ENCODE measurements at places on chromosomes 5 and 9. TPM values are rescaled to one million over a fixed set of nuclear protein-coding genes. Genes with fewer than 3 reads are reported as not detected.

DNA sequence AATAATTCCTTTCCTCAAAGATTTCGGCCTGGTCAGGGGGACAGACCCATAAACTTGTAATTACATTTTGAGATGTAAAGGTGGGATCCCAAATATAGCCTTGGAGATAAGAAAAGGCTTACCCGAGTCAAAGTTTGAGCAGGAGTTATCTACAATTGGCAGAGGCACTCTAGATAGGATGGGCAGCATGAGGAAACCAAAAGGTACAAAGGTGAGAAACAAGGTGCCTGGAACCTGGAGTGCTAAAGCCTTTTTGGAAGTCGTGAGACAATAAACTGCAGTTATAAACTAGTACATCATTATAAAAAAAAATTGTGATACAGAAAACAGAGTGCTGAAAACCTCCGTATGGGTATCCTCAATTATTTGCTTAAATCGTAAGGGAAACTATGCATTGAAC is 212.4 kb downstream of the EFNA5 start:
- no peak overlapping the region for H3K27ac ChIP-seq
- peaks cover 8% of the 10 kb centered on the region for H3K4me1 ChIP-seq
- no peaks in the 10 kb centered on the region for H3K36me3 ChIP-seq
- DNase-seq = no peak

- H3K27me3 ChIP-seq = no peaks in the 10 kb centered on the region
- H3K27ac ChIP-seq = no peak overlapping the region
- H3K4me3 ChIP-seq = no peak overlapping the region
Measured at GRCh38 chr9:13378154-13378553, 98.7 kb upstream of the MPDZ start.

GRCh38 chr9:115146581-115147021 is 28.6 kb upstream of the TNC start:
- no peak overlapping the region for H3K4me3 ChIP-seq
- H3K27ac ChIP-seq = peak overlapping the region; percentile 93
- no peaks in the 10 kb centered on the region for H3K27me3 ChIP-seq
- peak; percentile 96 for DNase-seq
- H3K4me1 ChIP-seq = peaks cover 27% of the 10 kb centered on the region
- no peaks in the 10 kb centered on the region for H3K36me3 ChIP-seq

DNA sequence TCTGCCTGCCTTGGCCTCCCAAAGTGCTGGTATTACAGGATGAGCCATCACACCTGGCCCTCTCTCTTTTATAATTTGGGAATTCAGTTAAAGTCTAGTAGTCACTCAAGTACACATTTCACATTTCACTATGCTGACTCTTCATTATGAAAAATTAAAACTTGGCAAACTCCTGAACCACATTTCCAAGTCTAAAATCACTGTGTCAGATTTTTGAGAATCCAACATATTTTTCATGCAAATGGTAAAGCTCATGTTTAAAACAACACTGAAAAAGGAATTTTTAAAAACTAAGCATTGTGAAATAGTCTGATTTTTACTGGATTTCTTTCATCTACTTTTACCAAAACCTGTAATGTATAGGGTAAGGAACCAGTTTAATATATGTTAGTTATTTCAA is 92.3 kb downstream of the SVEP1 start:
- no peak overlapping the region for H3K27ac ChIP-seq
- H3K4me3 ChIP-seq = no peak overlapping the region
- H3K36me3 ChIP-seq = peaks cover 26% of the 10 kb centered on the region

ASPN gene
- under 0.01 TPM for total RNA-seq

DNA sequence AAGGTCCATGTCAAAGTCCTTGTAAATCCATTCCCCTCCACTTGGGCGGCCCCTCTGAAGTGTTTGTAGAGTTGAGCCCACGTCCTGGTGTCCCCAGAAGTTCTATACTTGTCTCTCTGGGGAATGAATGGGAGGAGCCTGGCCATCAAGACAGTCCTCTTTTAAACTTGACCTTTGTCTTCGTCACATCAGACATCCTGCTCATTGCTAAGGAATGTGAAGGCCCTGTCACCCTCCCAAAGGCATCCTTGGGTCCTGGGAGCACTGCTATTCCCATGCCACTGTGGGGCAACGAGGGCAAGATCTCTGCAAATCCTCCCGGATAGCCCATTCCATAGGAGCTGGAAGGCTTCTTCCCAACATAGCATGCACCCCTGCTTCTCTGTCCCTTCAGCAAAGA is 235.5 kb downstream of the SLIT3 start:
- no peaks in the 10 kb centered on the region for H3K27me3 ChIP-seq
- H3K36me3 ChIP-seq = no peaks in the 10 kb centered on the region
- no peak overlapping the region for H3K27ac ChIP-seq
- H3K4me3 ChIP-seq = no peak overlapping the region
- no peak for DNase-seq

GPR150 gene
- total RNA-seq = under 0.01 TPM

GRCh38 chr5:106097340-106097739 is 1573.4 kb downstream of the EFNA5 start:
- H3K27ac ChIP-seq = no peak overlapping the region
- peaks cover 5% of the 10 kb centered on the region for H3K4me1 ChIP-seq
- H3K4me3 ChIP-seq = no peak overlapping the region
- peak; percentile 66 for DNase-seq
- H3K27me3 ChIP-seq = no peaks in the 10 kb centered on the region

DNA sequence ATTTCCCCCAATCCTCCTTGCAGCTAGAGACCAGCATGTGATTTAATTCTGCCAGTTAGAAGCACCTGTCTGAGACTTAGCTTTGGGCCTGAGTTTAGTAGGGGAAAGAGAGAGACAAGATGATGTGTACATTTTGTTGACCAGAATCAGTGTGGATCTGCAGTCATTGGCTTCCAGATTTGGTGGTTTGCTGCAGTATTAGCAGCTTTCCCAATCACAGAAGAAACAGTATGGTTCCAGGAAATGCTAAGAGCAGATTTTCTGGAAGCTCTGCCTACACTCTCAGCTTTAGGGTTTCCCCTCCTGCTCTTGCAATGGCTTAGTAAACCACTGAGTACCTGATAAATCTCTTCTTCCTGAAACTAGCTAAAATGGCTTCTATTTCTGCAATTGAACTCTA is 48.8 kb upstream of the FREM1 start:
- no peak for DNase-seq
- H3K4me3 ChIP-seq = no peak overlapping the region
- H3K4me1 ChIP-seq = no peaks in the 10 kb centered on the region
- H3K27ac ChIP-seq = no peak overlapping the region
- no peaks in the 10 kb centered on the region for H3K36me3 ChIP-seq

ANKRD18A gene
- total RNA-seq = not detected

PRR7 gene
- 1.1 TPM for total RNA-seq

DNA sequence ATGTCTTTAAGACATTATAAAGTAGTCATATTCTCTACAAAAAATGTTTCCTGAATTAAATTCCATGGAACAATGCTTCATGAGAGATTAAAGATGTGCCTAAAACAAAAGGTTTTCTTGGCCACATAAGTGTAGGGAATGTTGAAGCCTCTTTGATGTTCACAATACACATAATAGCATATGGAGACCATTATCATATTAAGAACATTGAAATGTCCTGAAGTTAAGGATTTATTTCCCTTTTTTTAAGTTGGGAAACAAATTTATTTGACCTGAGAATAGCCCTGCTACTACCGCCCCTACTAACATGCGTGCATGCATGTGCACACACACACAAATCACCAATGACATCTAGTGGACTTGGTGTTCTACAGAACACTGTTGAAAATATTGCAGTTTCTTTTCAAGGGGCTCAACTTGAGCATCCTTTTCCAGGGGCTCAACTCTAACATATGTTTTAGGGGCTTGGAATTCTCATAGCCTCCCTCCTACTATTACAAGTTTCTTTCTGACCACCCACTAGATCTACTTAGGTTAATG is 124.9 kb upstream of the C6 start:
- H3K27me3 ChIP-seq = no peaks in the 10 kb centered on the region
- H3K27ac ChIP-seq = no peak overlapping the region
- no peak overlapping the region for H3K4me3 ChIP-seq
- H3K4me1 ChIP-seq = peaks cover 2% of the 10 kb centered on the region
- no peaks in the 10 kb centered on the region for H3K36me3 ChIP-seq

LTC4S gene
- not detected for total RNA-seq

C5orf34 gene
- 7.2 TPM for total RNA-seq

Data from IMR-90 (cell line).